ENCODE measurements at places on chromosomes 4 and X. TPM values are rescaled to one million over a fixed set of nuclear protein-coding genes. Genes with fewer than 3 reads are reported as not detected.

DNA sequence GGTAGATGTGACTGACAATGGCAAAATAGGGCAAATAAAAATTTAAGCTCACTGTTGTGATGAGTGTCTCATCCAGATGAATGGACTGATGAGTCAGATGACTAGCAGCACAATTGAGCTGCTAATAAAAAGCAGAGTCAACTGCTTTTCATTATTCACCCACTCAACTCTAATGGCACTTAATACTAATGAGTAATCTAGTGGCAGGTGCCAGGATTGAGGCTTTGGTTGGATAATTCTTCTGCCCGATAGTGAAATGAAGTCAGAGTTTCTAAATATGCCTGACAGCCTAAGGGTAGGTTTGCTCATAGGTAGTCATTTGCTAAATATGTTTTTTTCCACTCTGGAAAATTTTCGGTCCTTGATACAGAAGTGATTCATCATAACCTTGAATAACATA lies 10.4 kb downstream of the OGT start:
- DNase-seq, result no peak

GRCh38 chr4:56038487-56039162 lies 89.9 kb downstream of the CEP135 start:
- DNase-seq, result no peak

DNA sequence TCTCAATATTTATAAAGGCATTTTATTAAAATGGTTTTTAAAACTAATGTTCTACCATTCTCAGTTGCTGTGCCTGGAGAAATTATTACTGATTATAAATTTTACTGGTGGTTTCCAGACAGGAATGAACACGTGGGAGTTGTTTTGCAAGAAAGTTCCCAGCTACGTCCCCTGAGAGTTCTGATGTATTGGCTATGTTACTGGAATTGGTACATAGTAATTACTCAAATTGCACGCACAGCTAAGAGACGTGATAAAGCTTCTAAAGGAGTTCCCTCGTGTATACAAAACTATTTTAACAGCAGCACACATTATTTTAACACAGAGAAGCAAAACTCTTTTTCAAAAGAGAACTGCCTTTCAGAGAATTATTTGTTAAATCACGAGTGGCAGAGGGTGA lies 292.2 kb downstream of the NLGN4X start:
- DNase-seq, result no peak

GRCh38 chr4:6221851-6222760 lies 21.8 kb upstream of the JAKMIP1 start:
- peak; percentile 40 for DNase-seq

The KLKB1 gene
- 1.1 TPM for total RNA-seq

The SMIM31 gene
- total RNA-seq, result 37.8 TPM

Data from mucosa of descending colon (tissue), 3 donors.